ENCODE measurements at places on chromosomes 3 and 15.

GRCh38 chr15:34812369-34812768 lies 17.0 kb upstream of the ACTC1 start:
- DNase-seq, result no peak

DNA sequence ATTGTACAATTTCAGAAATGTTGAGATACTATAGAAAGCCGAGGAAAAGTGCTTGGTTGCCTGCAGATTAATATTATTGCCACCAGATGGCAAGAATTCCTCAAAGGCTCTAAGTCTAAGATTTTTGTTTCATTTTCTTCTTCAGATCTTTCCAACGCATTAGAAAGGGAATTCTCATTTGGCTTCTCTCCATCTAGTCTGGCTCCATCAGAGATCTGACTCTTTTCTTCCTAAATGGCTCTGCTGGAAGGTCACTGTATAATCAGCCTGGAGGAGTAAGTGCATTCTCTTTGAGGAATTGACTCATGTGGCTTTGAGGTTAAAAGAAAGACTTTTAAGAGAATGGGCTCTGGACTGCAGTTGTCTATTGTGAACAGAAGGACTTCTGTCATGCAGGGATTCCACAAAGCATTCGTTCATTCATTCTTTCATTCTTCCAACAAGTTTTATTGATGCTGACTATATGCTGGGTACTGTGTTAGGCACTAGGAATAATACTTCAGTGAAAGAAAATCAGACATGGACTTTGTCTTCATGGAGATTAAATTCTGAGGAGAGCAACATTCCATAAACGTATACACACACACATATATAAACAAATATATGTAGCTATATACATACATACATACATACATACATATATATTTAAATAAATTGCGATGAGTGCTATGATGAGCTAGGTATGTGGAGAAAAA lies 55.3 kb downstream of the SLC28A2 start:
- no peak for DNase-seq

DNA sequence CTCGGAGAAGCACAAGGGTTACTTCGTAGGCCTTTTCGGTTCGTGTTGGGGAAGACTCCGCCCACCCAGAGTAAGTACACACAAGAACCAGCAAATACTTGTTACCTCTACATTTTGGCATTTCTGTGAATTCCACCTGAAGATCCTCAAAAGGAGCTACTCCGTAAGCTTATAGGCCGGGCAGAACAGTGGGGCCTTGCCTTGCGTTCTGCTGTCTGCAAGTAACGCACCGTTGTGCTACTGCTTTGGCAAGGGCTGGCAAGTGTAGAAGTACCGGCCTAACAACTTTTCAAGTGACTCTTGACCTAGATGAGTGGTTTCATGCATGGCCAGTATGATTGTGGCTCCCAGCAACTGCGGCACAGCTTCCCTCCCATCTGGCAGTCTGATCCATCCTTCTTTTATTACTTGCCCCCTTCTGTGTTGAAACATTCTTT lies 6.4 kb upstream of the DNAAF4 start:
- no peak for DNase-seq

GRCh38 chr3:64417816-64418215 lies 192.6 kb upstream of the PRICKLE2 start:
- no peak for DNase-seq

DNA sequence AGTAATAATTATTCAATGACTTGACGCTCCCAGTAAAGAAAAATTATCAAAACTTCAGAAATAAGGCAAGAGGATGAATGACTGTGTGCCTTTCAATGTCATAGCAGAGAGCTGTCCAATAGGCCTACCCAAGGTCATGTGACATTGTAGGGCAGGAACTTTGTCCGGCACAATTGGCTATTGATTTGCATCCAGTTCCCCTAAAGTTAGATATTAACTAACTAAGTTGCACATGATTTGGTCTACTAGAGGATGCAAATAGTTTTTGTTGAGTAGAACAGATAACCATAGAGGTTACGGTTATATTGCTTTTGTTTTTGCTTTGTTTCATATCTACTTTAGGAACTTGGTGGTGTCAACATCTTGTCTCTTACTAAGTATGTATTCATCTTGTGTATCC lies 127.9 kb upstream of the PFN2 start:
- DNase-seq, result no peak

DNA sequence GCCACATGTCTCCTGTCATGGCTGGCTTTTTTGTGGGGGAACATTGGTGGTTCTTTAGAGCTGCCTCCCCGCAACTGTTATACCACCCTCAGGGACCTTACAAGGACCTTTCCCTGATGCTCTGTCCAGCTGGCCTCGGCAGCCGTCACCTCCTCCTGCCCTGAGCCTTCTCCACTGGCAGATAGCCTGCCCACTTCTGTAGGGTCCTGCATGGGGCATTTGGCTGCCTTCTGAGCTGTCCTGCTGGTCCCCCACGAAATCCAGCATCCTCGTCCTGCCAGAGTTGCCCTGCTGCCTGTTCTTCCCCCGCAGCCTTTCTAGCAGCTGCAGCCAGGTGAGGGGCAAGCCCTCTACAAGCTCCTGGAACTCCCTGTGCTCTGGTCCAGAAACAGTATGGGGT lies 86.2 kb downstream of the USP13 start:
- DNase-seq, result no peak

- no peak for DNase-seq
These were observed 48.9 kb downstream of the LRRFIP2 start for GRCh38 chr3:37125195-37126073.

GRCh38 chr3:3302964-3303363 lies 123.5 kb upstream of the CRBN start:
- DNase-seq, result no peak

DNA sequence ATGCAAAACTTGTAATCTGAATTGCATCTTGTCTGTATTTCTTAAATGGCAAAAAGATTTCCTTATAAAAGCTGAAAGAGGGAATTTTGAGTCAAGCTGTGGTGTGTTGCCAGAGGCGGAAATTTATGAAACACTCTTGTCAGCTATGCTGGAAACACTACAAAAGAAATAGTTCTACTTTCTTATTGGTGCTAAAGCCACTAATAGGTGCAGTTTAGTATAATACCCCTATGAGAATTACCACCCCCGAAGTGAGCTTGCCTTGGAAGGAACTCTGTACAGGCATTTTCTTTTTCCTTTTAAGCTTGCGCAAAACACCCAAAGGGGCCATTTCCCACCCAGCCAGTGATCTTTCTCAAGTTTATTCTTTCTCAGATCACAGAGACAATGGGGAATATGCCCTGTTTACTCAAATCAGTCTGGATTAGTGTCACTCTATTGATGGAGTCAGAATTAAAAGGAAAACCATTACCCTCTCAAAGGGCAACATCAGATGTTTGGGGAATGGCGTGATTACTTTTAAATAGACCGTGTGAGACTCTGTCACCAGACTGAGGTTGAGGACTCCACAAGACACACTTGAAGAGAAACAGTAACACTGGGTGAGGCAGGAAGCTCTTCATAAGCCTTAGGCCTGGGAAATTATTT lies 166.0 kb downstream of the TP63 start:
- no peak for DNase-seq

GRCh38 chr15:31357148-31357547 lies 30.5 kb downstream of the KLF13 start:
- DNase-seq, result no peak

DNA sequence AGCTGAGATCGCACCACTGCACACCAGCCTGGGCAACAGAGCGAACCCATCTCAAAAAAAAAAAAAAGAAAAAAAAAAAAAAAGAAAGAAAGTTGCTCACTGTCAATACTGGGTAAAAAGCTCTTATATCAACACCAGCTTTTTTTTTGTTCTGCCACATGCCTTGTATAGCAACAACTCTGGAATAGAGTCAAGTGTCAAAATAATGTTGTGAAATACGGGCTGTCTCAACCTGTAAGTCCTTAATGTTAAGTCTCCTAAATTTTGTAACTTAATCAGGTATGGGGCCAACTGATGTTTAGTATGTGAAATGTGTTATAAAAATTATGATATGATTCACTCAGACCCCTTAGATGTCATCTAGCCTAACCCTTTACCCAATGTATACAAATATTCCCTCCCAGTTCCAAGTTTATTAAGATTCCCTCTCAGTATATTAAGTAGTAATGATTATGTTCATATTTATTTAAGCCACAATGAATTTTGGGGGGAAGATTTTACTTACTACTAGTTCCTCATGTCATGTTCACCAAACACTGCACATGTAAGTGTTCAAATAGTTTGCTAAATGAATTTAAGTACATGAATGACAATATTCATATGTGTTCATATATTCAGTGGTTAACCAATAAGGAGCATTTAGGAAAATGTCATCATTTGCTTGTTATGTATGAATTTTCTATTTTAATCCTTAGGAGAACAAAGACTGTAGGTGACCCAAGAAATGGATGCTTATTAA lies 52.2 kb downstream of the GPR160 start:
- no peak for DNase-seq

DNA sequence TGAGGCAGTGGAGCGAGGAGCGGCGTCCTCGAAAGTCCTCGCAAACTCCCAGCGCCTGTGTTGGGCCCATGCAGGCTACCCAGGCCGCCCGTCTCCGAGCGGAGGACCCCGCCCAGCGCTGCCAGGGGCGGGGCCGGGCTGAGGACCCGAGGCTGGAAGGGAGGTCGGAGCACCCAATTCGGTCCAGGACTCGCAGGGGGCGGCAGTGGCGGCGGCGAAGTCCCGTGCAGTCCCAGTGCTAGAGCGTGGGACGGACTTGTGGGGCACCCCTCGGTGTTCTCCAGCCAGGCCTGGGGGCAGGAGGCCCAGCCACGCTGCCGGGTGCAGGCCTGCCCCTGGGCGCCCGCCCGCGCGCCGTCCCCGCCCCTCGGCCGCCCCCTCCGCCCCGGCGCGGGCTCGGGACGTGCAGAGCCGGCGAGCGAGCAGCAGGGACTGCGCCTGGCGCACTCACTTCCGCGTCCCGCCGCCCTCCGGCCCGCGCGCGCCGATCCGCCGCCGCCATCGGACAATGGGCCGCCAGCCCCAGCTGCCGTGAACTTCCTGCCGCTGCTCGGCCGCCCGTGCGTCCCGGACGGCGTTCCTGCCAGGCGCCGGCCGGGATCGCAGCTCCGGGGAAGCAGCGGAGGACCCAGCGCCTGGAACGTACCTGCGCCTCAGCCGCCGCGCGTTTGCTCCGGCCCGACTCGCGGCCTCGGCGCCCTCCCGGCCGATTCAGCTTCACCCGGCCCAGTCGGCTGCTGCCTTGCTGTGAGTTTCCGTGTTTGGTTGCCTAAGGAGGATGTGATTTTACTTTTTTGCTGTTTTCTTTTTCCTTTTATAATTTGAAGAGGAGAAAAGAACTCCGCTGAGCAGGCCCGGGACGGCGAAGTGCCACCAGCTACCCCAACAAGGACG lies 596 bp upstream of the LIMD1 start:
- DNase-seq, result peak; percentile 70

DNA sequence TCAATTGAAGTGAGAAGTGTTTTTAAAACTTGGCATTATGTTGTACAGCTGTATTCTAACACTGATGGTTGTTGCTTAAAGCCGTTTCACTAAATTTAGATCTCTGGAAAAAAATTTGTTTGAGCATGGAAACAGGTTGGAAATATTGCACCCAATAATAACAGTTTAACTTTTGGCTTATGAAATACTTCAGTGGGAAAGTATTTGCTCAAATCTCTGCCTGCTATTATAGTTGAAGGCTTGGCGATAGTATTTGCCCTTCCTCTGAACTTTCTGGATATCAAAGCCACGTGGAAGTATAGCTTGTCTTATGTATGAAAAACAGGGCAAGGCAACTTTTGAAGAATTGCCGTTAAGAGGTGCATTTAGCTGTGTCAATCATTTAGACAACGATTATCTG lies 270.3 kb upstream of the LRRFIP2 start:
- DNase-seq, result no peak

- no peak for DNase-seq
These were observed 133.7 kb upstream of the ALCAM start for GRCh38 chr3:105233010-105233409.

DNA sequence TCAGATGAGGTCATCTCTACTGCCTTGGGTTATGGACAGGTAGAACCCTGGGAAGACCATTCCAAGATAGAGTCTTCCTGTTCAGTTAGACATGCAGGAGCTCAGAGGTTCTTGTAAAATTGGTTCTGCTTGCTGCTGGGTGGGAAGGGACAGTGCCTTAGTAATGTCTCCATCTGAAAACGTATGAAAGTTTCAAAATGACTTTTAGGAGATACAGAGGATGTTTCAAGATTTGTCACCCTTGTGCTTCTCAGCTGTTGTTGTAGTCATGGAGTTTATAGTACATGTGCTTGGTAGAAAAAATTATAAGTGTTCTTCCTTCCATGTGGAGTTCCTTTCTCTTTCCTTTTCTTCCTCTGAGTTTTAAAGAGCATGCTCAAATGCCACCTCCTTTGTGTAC lies 885.2 kb upstream of the CFAP20DC start:
- peak; percentile 26 for DNase-seq

GRCh38 chr3:42398080-42398479 lies 12.3 kb downstream of the LYZL4 start:
- DNase-seq, result no peak

GRCh38 chr3:118527514-118528044 lies 507.1 kb downstream of the IGSF11 start:
- DNase-seq, result no peak

DNA sequence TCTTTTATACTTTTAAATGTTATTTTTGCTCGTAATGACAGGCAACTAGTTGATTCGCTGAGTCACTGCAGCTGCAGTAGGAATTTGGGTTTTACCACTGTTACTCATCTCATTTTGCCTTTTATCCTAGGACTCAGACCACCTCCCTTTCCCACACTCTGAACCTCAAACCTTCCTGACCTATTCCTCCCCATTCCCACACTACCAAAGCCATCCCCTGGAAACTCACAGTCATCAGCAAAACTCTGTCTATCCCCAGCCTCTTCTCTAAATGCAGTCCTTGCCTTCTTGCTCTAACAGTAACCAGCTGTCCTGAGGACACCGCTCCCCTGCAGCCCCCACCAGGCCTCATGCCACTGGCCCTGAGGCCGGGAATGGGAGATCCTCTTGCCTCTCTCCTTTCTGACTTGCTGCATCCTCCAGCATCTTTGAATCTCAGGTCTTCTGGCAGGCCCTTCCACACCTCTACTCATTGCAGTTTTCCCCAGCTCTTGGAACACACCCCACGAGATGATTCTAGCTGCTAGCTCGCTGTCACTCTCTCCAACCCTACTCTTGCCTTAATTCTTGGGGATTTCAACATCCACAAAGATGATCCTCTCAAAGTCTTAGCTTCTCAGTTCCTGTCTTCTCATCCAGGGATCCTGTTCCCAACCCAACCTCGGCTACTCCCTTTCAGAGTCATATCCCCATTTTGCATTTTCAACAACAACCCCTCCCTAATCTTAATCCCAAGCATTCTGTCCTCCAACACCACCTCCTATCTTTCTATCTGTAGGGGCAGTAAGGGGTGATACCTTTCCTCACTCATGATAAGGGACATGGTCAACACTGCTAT lies 55.9 kb upstream of the C3orf80 start:
- DNase-seq, result no peak

- DNase-seq, result no peak
These were observed 118.9 kb upstream of the MEIS2 start for GRCh38 chr15:37219211-37219701.

Measured in activated CD4-positive, alpha-beta T cell treated with anti-CD3 and anti-CD28 coated beads, Interleukin-2, amount 50 U/mL, for 48 hours (primary cell).